ENCODE measurements at places on chromosomes 3 and 15.

GRCh38 chr15:31024330-31024729 is 32.9 kb upstream of the MTMR10 start:
- no peak for DNase-seq

DNA sequence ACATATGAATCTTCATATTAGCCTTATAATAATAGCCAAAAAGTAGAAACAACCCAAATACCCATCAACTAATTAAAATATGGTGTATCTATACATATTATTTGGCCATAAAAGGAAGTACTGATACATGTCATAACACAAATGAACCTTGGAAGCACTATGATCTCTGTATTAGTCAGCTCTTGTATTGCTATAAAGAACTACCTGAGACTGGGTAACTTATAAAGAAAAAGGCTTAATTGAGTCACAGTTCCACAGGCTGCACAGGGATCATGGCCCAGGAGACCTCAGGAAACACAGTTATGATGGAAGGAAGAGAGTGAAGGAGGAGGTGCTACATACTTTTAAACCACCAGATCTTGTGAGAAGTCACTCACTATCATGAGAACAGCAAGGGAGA is 16.0 kb upstream of the CCR2 start:
- no peak for DNase-seq

DNA sequence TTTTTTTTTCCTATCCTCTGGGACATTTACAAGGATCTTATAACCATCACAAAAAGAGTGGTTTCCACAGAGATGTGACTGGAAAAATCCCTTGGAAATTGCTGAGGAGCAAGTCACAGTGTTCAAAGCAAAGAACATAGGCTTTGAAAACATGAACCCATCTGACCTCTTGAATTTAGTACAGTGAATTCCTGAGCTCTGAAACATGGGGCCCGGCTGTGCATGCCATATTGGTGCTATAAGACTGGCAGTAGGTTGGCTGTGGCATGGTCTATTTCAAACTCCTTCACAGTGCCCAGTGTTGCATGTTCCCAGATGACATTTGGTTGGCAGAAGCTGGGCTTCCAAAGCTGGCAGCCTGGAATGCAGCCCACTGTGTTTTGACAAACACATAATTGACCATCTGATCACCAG is 202.2 kb downstream of the TIGIT start:
- no peak for DNase-seq

DNA sequence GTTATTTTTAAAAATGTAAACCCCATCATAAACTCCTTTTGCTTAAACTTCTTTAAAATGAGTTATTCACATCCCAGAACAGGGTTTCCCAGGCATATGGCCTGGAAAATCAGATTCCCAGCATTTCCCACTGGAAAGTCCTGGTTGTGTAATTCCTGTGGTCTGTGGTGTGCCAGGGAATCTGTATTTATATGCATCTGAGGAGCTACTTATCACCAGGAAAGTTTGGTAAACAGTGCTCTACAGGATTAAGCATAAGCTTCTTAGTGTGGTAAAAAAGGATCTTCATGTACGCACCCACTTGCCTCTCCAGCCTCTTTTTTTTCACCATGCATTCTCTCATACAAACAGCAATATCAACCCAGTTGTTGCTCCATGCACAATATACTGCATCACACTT is 28.2 kb downstream of the MEIS2 start:
- DNase-seq: no peak

GRCh38 chr3:191549357-191549756 is 88.4 kb downstream of the PYDC2 start:
- DNase-seq: no peak

GRCh38 chr3:80688814-80689213 is 921.0 kb upstream of the ROBO1 start:
- no peak for DNase-seq

GRCh38 chr3:72133329-72134011 is 348.5 kb upstream of the PROK2 start:
- no peak for DNase-seq

DNA sequence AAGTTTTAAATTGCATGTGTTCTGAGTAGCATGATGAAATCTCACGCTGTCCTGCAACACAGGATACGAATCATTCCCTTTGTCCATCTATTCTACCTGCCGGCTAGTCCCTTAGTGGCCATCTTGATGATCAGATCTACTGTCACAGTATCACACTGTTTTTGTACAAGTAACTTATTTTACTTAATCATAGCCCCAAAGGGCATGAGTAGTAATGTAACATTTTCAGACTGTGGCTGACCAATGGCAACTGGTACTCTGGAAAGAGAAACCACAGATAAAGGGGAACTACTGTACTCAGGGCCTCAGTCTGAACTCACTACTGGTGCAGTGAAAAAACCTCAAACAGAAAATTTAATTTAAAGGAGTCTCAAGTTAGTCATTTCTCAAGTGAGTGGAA is 127.3 kb upstream of the MRPL3 start:
- no peak for DNase-seq

GRCh38 chr3:64593350-64593749 is 94.5 kb downstream of the ADAMTS9 start:
- DNase-seq: no peak

DNA sequence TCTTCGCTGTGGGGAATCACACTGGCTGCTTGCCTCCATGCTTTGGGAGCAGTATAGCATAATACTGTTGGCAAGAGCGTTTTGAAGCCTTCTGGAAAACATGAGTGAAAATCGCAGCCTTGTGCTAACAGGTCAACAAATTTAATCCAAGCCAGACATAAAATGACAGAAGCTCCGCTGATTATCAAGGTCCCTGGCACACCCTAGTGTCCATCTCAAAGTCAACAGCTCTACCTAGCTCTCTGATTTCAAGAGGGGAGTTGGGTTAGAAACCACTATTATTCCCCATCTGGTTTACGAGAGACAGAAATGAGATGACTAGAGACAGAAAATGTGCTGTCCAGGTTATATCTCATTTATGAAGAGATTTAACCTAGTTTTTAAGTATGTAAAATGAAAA is 73.6 kb upstream of the MDFIC2 start:
- no peak for DNase-seq

- DNase-seq: no peak
Measured at GRCh38 chr3:190070622-190071347, 49.9 kb downstream of the P3H2 start.

DNA sequence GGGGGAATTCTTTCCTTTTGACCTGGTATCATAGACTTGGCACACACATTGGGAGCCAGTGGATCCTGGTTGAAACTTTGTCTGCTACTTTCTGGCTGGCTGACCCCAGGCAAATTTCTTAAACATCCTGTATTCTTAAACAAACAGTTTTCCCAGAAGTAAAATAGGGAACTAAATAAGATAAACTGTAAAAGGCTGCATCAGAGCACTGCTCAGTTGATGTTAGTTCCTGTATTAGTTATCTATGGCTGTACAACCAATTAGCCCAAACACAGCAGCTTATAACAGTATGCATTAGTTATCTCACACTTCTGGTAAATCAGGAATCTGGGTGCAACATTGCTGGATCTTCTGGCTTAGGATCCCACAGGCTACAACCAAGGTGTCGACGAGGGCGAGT is 73.1 kb upstream of the SLCO3A1 start:
- no peak for DNase-seq

- DNase-seq: no peak
Measured at GRCh38 chr3:76267851-76268380, 482.6 kb upstream of the ZNF717 start.

- DNase-seq: no peak
Measured at GRCh38 chr3:111069974-111070771, 1.4 kb upstream of the NECTIN3 start.

- no peak for DNase-seq
Measured at GRCh38 chr3:50190936-50191660, at the start of gene GNAT1. GNAT1 (plus strand) TSS chr3:50191610; CDS start chr3:50191726, 116 bp downstream.

- DNase-seq: no peak
Measured at GRCh38 chr3:196868297-196868661, 559 bp downstream of the SENP5 start.

DNA sequence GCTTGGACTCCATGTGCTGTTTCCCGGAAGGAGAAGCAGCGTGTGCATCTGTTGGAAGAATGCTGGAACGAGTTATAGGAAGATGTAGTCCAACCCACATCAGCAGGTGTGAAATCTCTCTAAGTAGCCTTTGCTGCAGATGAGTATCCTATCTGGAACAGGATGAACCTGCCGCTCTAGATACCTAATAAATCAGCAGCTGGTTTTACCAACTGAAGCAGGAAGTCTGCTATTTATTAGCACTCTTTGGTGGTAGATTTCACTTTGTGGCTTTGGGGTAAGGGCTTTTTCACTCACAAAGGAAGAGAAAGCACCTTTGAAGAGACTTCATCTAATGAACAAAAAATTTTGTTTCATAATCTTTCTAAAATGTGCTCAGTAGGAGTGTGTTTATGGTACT is 66.4 kb downstream of the DCUN1D1 start:
- no peak for DNase-seq

DNA sequence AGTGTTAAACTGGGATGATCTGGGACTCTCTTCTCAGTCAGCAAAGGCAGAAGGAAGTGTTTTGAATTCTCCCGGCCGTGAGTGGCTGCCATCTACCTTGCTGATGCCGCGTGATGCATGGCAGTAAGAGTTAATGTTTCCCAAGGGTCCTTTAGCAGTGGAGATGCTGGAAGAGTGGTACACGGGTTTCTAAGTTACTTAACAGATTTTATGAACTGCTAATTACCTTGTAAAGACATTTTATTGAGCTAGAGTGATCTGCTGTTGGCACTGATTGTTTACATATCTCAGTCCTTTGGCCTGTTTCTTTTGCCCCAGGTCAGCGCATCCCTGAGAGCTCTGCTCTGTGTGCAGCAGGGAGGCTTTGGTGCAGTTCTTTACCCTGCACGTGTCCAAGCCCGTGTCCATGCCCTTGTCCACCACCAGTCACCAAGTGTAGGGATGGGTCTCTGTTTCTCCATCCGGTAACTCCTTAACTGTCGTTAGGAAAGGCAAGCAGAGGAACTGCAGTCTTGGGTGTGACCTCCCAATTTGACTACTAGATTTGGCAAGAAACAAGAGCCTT is 172.3 kb downstream of the SLCO3A1 start:
- no peak for DNase-seq

Data from stimulated activated CD8-positive, alpha-beta memory T cell treated with anti-CD3 and anti-CD28 coated beads, Interleukin-7, amount 100 ng/mL, for 24 hours (primary cell).